ENCODE measurements at places on chromosomes 5 and 9.

- peak; percentile 8 for DNase-seq
These were observed 1728.3 kb upstream of the CDH9 start for GRCh38 chr5:28766565-28767158.

GRCh38 chr5:141628175-141628788 is 8.4 kb downstream of the HDAC3 start:
- no peak for DNase-seq

- DNase-seq = no peak
These were observed 2.3 kb downstream of the ALAD start for GRCh38 chr9:113398796-113399195.

GRCh38 chr9:131608493-131609037 is 63.2 kb downstream of the PRRT1B start:
- DNase-seq = no peak

DNA sequence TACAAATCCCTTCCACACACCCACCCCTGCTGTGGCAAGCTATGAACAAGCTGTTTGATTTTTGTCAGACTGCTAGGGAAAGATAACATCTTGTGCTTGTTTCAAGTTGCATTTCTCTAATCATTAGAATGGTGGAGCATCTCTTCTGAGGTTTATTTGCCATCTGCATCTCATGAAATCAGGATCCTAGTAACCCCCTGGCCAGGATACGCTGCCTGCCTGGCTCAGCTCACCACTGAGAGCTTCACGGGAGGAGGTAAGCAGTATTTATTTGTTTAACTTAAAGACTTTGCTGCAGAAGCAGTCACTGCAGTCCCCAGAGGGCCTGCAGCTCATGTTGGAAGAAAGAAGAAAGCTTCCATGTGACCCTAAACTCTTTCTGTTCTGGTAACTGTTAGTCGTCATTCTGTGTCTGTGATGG is 83.3 kb upstream of the CXCL14 start:
- DNase-seq = no peak

DNA sequence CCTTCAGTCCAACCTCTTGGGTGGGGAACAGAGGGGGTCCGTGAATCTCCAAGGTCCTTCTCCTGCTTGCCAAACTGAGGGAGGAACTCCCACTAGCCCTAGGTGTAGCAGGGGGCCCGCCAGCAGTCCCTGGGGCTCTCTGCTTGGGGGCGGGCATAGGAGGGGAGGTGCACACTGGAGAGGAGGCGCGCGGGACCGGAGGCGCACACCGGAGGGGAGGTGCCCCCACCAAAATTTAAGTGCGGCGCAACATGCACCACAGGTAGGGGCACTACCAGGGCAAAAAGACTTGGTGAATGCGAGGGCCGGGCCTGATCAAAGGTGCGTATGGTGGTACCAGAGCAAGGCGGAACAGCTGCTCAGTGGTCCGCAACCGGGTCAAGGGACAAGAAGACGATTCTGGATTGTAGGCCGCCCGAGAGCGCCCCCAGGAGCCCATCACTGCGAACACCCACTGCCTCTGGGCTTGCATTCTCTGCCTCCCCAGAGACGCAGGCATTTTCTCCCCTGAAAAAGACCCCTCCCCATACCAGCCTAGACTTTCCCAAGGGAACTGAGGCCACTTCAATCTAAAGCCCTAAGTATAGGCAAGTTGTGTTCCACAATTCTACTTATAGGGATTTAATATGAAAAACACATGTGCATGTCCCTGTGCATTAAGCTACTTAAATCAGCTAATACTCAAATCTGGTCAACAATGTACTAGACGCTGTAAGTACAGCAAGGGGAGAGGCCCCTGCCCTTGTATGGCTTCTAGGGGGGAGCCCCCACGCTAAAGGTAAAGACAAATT is 50.6 kb downstream of the TGFBI start:
- DNase-seq = no peak

- DNase-seq = peak; percentile 12
These were observed 963 bp upstream of the HTR1A start for GRCh38 chr5:63963080-63963735.

DNA sequence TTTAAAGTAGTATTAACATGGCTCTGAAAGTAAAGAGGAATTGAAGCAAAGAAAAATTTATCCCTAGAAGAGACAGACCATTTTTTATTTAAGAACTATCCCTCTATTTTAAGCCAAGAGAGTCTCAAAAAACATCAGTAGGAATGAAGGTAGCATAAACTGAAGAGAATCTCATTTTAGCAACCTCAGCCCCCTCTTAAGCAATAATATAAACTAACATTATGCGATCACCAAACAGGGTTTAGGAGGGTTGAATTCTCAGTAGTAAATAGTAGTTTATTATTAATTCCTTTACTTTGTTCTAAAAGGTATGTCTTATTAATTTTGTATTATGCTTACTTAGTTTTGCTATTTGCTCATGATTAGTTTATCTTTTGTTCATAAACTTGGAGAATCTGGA is 287.4 kb downstream of the CDK5RAP2 start:
- DNase-seq = no peak

- DNase-seq = no peak
These were observed 271.0 kb upstream of the ADRA1B start for GRCh38 chr5:159645179-159645846.

DNA sequence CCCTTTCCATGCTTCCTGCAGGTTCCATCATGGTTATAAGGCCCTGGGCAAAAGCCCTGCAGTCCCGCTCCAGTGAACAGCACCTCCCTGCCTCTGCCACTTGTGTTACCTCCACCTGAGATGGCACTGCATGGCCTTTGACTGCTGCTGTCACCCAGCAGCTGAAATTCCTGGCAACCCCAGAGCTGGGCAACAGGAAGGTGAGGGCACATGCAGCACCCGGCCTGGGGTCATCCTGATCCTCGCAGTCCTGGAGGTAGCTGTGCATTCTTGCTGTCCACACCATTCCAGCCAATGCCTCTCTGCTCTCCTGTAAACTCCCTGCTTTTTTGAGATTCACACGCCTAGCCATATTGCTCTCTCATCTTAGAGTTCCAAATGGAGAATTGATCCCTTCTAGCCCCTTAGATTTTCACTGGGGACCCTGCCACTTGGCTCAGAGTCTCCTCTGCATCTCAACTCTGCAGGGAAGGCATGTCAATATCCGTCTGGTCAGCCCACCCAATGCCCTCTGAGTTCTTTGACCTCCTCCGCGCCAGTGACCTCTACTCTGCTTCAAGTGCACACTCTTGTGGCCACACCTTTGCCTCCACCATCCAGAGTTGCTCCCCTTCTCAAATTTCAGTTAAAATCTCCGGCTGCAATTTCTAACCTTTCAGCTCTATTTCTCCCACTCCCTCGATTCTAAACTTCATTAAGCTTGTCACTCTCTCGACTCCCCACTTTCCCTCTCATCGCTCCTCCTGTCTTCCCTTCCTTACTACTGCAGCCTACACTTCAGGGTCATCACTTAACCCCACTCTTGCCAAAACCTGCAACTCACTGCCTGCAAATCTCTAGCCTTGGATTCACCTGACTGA is 93.4 kb downstream of the ANKH start:
- no peak for DNase-seq

- no peak for DNase-seq
These were observed 246.8 kb downstream of the ARHGAP26 start for GRCh38 chr5:143016777-143017516.

- DNase-seq = no peak
These were observed 160.6 kb downstream of the GADD45G start for GRCh38 chr9:89765211-89765946.

DNA sequence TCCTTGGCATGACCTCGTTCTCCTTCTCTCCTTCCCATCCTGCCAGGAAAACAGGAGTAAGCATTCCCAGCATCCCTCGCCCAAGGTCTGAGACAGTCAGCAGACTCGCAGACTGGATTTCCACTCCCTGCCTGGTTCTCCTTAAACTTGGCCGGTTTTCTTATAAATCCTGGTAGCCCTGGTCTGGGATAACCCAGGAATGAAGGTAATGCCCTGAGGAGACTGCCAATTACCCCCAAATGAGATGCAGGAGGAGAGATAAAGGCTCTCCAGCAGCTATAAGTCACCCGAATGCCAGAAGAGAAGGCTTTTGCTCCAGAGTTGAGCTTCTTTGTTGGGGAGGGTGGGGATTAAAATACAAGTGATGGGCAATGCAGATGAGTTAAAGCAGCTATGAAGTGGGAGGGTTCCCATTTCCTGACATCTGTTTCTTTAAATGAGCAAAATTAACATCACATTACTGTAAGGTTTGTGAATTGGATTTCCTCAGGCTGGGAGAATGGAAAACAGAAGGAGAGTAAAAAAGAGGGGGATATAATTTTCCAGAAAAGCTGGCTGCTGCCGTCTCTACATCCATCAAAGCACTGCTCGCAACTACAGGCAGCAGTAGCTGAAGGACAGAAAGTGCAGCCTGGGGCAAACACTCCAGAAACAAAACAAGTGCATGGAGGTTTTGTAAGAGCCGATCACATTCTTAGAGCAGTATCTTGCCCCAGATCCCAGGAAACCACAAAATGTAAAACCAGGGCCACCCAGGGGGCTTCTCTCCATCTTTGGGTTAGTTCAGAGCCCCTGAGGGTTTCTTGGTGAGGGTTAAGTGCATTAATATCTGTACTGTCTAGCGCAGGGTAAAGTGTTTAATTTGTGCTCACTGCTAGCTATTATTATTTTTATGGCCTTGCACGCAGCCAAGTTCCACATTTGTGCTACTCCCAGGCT is 177.6 kb upstream of the PANK3 start:
- DNase-seq = no peak

- no peak for DNase-seq
These were observed 330.7 kb downstream of the NDUFS4 start for GRCh38 chr5:53891159-53891558.

- no peak for DNase-seq
These were observed 2.8 kb downstream of the MAMDC4 start for GRCh38 chr9:136854842-136855460.

- DNase-seq = no peak
These were observed 171.1 kb downstream of the TARS1 start for GRCh38 chr5:33611877-33612276.

DNA sequence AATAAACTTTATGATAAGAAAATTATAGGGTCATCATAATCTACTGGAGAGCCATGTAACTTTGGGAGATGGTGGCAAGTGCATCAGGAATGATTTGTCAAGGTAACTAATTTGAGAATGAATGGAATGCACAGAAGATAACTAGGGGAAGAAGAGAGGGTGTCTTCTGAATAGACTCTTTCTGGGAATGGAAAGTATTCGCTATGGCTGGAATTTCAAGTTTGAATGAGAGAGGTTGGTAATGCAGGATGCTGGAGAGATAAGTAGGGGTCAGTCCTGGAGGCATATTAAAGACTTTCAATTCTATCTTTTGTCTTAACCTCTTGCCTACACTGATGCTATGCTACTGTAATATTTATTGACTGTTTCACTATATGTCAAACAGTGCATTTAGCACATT is 714.2 kb downstream of the CETN3 start:
- no peak for DNase-seq

GRCh38 chr5:59637884-59638580 is 255.5 kb downstream of the PDE4D start:
- no peak for DNase-seq

GRCh38 chr5:42756606-42757601 is at the start of gene CCDC152:
Gene CCDC152, plus strand, starts transcription at chr5:42756818. Its CDS starts 2,304 bp downstream, at chr5:42759122.
- no peak for DNase-seq

- no peak for DNase-seq
These were observed 37.3 kb upstream of the ZNF622 start for GRCh38 chr5:16502866-16503265.

- no peak for DNase-seq
These were observed 43.2 kb downstream of the MRRF start for GRCh38 chr9:122307925-122308324.

GRCh38 chr5:54022223-54022622 is 288.1 kb downstream of the ARL15 start:
- DNase-seq = no peak

- DNase-seq = no peak
These were observed 1.5 kb downstream of the PAPPA start for GRCh38 chr9:116154976-116155697.

DNA sequence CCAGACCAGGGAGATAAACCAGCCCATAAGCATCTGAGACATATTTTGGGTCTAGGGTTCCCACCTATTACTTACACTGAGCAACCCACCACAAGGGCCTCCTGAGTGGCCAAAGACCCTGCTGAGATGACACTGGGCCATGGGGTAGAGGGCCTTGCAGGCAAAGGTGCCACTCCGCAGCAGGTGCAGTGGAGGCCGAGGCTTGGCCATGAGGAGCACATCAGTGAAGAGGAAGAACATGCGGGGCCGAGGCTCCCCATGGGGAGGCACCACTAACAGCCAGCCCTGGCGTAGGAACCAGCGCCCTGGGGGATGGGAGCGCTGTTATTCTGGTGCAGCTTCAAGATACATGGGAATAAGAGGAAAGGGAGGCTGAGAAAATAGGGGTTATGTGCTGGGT is 2.6 kb downstream of the ARHGEF39 start:
- DNase-seq = no peak

DNA sequence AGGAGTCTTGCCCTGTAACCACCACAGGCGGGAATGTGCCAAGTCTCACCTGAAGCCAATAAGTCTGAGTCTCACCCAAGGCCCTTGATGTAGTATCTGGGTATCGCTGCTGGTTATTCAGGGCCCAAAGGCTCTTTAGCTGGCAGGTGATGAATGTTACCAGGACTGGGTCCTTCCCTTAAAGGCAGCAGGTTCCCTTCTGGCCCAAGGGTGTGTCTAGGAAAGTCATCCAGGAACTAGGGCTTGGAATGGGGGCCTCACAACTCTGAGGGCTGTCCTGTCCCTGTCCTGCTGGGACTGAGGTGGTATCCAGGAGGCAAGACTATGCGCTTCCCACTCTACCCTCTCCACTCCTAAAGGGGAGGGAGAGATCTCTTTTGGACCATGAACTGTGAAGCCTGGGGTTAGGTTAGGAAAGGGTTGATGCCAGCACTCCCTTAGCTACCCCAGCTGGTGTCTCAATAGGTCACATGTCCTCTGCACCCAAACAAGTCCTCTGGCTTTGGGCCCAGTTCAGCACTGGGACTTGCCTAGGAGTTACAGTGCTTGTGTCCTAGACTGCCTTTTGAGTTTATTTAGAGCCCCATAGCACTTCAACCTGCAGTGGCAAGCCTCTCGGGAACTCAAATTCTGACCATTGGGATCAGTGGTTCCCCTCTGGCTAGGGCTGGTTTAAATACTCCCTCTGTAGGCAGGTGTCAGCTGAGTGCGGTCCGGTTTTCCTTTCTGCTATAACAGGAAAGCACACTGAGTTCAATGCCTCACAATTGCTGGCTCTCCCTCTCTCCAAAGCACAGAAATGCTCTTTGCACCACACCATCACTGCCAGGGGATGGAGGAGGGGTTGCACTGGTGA is 22.5 kb upstream of the RANBP3L start:
- DNase-seq = no peak
